Left lung (tissue), 14 donors: ENCODE measurements at places on chromosomes 12 and 14. TPM values are rescaled to one million over a fixed set of nuclear protein-coding genes. Genes with fewer than 3 reads are reported as not detected.

DNA sequence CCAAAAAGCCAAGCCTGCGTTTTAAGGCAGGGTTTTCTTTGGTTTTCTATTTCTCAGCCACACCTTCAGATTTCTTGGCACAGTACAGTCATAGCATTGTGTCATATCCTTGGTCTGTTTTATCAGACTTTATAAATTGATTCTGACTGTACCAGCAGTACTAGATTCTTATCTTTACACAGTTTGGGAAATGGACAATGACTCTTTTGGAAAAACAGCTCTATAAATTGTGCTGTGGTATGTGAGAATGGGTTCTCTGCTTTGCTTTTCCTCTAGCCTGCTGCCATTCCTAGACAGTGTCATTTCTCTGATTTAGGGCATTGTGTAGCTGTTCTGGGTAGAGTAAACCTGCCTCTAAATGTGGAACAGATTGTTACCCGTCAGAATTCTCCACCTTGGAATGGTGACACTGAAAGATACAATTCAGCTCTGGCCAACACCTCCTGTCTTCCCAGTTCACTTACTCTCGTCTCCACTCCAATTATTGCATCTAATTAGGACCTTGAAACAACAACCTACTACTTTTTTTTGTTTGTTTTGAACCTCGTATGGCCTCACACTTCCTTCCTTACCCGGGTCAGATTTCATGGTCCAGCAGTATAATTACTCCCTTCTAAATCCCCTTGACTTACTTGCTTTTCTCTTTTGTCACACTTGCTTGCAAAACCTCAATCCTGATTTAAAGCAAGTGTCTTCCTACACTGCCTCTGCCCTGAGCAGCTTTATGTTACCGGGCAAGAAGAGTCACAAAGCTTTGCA is 226.3 kb downstream of the ERC1 start:
- peaks cover 32% of the 10 kb centered on the region for H3K4me1 ChIP-seq
- no peaks in the 10 kb centered on the region for H3K36me3 ChIP-seq
- no peak overlapping the region for H3K4me3 ChIP-seq
- H3K27ac ChIP-seq = peak overlapping the region; percentile 49

DNA sequence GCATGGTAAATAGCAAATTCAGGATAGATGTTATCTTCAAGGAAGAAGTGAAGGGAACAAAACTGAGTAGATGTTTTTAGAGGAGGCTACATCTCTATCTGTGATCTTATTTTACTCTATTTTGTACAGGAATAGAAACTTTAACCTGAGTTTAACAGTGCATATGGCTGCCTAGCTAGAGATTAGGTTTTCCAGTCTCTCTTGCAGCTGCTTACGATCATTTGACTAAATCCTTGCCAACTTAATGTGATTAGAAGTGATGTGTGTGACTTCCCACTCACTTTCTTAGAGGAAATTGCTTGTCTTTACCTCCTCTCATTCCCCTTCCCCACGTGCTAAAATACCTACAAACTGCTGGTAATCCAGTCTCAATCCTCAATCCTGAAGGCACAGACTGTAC is 26.5 kb upstream of the SLC15A5 start:
- no peaks in the 10 kb centered on the region for H3K27me3 ChIP-seq
- no peak for DNase-seq
- no peaks in the 10 kb centered on the region for H3K4me1 ChIP-seq
- H3K27ac ChIP-seq = no peak overlapping the region
- no peak overlapping the region for H3K4me3 ChIP-seq
- H3K36me3 ChIP-seq = no peaks in the 10 kb centered on the region

- H3K4me1 ChIP-seq = no peaks in the 10 kb centered on the region
- no peak for DNase-seq
- H3K4me3 ChIP-seq = no peak overlapping the region
- H3K36me3 ChIP-seq = no peaks in the 10 kb centered on the region
- no peaks in the 10 kb centered on the region for H3K27me3 ChIP-seq
- H3K27ac ChIP-seq = no peak overlapping the region
These were observed 60.7 kb downstream of the MSRB3 start for GRCh38 chr12:65339161-65339560.

DNA sequence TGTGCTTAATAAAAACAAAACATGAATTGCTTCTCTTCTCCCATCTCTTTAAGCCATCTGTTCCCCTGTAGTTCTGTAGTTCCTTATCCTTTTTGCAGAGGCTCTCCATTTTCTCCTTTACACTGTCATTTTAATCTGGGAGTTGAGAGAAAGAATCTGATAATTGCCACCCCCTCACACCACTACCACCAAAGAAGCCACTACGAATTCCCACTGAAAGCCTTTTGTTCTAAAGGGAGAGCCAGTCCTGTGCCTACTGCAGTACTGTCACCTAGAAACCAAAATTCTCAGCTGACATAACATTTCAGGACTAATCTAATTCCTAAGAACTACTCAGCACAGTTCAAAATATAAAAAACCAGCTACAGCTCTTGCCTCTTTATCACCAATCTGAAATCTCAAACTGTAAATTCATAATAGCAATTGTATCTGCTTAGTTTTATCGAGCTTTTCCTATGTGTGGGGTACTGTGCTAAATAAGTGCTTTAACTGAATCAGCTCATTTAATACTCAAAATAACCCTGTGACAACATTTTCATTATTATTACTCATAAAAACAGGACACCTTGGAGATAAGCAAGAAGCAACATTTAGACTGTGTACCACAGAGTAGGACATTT is 72.4 kb downstream of the SPPL3 start:
- no peaks in the 10 kb centered on the region for H3K27me3 ChIP-seq
- no peak overlapping the region for H3K27ac ChIP-seq
- peaks cover 39% of the 10 kb centered on the region for H3K4me1 ChIP-seq
- H3K36me3 ChIP-seq = no peaks in the 10 kb centered on the region

DNA sequence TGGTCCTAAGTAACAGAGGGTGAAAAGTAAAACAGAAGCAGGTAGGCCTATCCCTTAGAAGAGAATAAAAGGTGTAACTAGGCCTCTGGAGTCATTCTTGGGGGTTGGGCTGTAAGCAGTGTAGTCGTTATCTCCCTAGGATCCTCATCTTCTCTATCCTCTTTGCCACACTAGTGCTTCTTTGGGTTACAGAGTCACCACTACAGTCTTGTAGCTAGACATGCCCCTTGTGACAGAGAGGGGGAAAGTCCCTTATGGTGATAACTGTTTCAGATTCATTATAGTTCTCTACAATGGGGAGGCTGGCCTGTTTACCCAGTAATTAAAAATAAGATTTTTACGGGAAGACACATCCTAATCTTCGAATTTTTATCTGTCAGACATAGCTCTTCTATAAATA is 16.4 kb upstream of the SRP54 start:
- H3K27ac ChIP-seq = no peak overlapping the region
- no peaks in the 10 kb centered on the region for H3K27me3 ChIP-seq
- H3K4me3 ChIP-seq = no peak overlapping the region
- no peak for DNase-seq
- no peaks in the 10 kb centered on the region for H3K4me1 ChIP-seq

ADGRD1 gene
- 167 TPM for total RNA-seq

CCDC92 gene
- 54.0 TPM for total RNA-seq

FAM186B gene
- total RNA-seq = 0.42 TPM

XPOT gene
- 98.2 TPM for total RNA-seq

TBC1D30 gene
- 15.8 TPM for total RNA-seq

SLCO1C1 gene
- total RNA-seq = 0.52 TPM

MANSC4 gene
- not detected for total RNA-seq
